ENCODE measurements at places on chromosomes 7 and 10. TPM values are rescaled to one million over a fixed set of nuclear protein-coding genes. Genes with fewer than 3 reads are reported as not detected.

GRCh38 chr10:101644002-101644401 is 51.0 kb downstream of the FBXW4 start:
- H3K4me1 ChIP-seq, result no peaks in the 10 kb centered on the region
- H3K4me3 ChIP-seq, result no peak overlapping the region
- no peak overlapping the region for H3K27ac ChIP-seq
- H3K36me3 ChIP-seq, result peaks cover 3% of the 10 kb centered on the region
- no peak for DNase-seq
- no peaks in the 10 kb centered on the region for H3K27me3 ChIP-seq

- DNase-seq, result no peak
- no peak overlapping the region for H3K4me3 ChIP-seq
- H3K4me1 ChIP-seq, result no peaks in the 10 kb centered on the region
- H3K36me3 ChIP-seq, result peaks cover 3% of the 10 kb centered on the region
Observed at GRCh38 chr7:2968176-2968575, 75.5 kb downstream of the CARD11 start.

DNA sequence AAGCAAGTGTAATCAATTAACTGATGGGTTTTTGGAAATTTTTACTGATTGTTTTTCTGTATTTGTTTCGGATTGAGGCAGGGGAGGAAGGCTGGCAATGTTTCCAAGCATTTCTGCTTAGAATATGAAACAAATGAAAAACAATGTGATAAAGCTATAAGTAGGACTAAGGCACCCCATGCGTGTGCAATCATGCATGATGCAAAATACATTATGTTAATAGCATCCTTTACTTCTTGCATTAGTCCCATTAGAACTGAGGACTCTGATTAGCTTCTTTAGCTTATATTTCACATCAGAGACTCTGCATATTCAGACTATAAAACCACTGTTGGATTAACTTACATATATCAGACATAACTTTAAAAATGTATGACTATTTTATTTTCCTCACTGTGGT is 48.7 kb upstream of the AGMO start:
- no peaks in the 10 kb centered on the region for H3K27me3 ChIP-seq
- DNase-seq, result no peak
- H3K27ac ChIP-seq, result no peak overlapping the region
- H3K4me3 ChIP-seq, result no peak overlapping the region

DNA sequence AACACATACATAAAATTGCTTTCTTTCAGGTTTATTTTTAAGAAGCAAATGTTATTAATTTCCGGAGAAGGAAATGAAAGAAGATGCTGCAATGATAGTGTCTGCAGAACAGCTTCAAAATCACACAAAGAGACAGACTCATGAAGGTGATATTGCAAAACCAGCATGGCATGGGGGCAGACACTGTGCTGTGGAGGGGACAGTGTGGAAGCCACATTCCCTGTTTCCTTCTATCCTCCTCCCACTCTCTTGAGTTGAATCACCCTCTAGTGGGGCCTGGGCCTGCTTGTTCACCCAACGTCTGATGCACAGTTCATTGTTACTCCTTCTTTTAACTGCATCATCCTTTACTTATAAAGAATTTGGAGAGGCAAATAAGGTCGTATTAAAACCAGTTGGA is 104.0 kb upstream of the INSIG1 start:
- H3K27ac ChIP-seq, result no peak overlapping the region
- peaks cover 4% of the 10 kb centered on the region for H3K36me3 ChIP-seq
- H3K27me3 ChIP-seq, result peaks cover 35% of the 10 kb centered on the region
- no peak overlapping the region for H3K4me3 ChIP-seq
- no peak for DNase-seq
- H3K4me1 ChIP-seq, result peaks cover 20% of the 10 kb centered on the region

GRCh38 chr7:106142136-106142535 is 30.0 kb upstream of the SYPL1 start:
- H3K4me1 ChIP-seq, result no peaks in the 10 kb centered on the region
- no peak overlapping the region for H3K27ac ChIP-seq
- no peak for DNase-seq
- peaks cover 6% of the 10 kb centered on the region for H3K27me3 ChIP-seq
- H3K36me3 ChIP-seq, result no peaks in the 10 kb centered on the region
- no peak overlapping the region for H3K4me3 ChIP-seq

- no peak overlapping the region for H3K27ac ChIP-seq
- H3K27me3 ChIP-seq, result no peaks in the 10 kb centered on the region
- H3K4me3 ChIP-seq, result no peak overlapping the region
Observed at GRCh38 chr7:136957391-136957790, 88.9 kb downstream of the CHRM2 start.

- H3K4me3 ChIP-seq, result no peak overlapping the region
- peaks cover 14% of the 10 kb centered on the region for H3K4me1 ChIP-seq
- no peaks in the 10 kb centered on the region for H3K36me3 ChIP-seq
- H3K27me3 ChIP-seq, result no peaks in the 10 kb centered on the region
Observed at GRCh38 chr7:129969881-129970446, 17.2 kb upstream of the UBE2H start.

GRCh38 chr7:142711746-142712616 is 37.3 kb upstream of the PRSS1 start:
- H3K36me3 ChIP-seq, result no peaks in the 10 kb centered on the region
- no peak for DNase-seq
- no peak overlapping the region for H3K27ac ChIP-seq
- H3K4me3 ChIP-seq, result no peak overlapping the region
- peaks cover 8% of the 10 kb centered on the region for H3K27me3 ChIP-seq
- H3K4me1 ChIP-seq, result no peaks in the 10 kb centered on the region

DNA sequence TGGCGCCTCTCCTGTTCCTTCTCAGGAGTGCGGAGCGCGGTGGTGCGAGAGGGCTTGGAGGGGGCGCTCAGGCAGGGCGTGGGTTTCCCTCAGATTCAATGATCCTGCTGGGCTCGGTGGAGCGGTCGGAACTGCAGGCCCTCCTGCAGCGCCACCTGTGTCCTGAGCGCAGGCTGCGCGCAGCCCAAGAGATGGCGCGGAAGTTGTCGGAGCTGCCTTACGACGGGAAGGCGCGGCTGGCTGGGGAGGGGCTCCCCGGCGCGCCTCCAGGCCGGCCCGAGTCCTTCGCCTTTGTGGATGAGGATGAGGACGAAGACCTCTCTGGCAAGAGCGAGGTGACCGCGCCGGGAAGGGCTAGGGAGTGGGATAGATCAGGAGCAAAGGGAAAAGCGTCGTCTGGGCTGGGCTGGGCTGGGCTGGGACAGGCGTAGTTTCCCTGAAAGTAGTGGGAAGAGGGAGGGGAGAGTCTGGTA is 17.0 kb downstream of the FAM131B start:
- peak overlapping the region; percentile 69 for H3K27ac ChIP-seq
- H3K4me3 ChIP-seq, result peak overlapping the region; percentile 53
- peaks cover 12% of the 10 kb centered on the region for H3K4me1 ChIP-seq
- peak; percentile 71 for DNase-seq
- H3K36me3 ChIP-seq, result no peaks in the 10 kb centered on the region

DNA sequence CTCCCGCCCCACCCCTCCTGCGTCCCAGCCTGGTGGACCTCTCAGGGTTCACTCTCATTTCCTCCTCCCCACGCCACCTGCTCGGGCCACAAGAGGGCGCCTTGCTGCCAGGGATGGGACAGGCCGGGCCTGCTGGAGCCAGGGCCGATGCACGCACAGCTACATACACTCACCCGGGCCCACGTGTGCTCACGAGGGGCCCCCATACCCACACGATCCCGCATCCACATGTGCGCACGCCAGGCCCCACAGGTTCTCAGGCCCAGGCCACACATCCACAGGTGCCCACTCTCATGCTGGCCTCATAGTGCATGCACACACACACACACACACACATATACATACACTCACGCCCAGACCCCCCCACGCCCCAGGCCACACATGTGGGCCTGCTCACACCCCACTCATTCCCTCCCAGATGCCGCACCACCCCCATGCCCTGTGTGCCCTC is 68.6 kb downstream of the LHPP start:
- H3K4me1 ChIP-seq, result no peaks in the 10 kb centered on the region
- peak overlapping the region; percentile 78 for H3K27ac ChIP-seq
- peaks cover 13% of the 10 kb centered on the region for H3K27me3 ChIP-seq
- H3K4me3 ChIP-seq, result no peak overlapping the region
- H3K36me3 ChIP-seq, result no peaks in the 10 kb centered on the region

DNA sequence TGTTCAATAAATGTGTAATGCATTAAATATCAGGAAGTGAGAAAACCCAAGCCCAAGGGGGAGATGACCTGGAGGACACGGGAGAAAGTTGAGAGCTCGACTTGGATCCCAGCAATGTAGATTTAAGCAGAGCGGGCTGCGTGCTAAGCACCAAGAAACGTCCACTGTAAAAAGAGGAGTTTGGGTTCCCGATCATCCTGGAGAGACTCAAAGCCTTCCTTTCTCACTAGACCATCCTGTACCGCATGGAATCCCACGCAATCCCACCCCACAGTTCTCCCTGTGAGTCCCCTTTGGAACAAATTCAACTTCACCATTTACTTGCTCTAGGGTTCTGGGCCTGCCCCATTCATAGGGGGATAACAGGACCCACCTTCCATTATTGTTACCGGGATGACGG is 2.4 kb downstream of the TRPV6 start:
- peaks cover 21% of the 10 kb centered on the region for H3K4me1 ChIP-seq
- DNase-seq, result no peak
- H3K4me3 ChIP-seq, result no peak overlapping the region
- no peaks in the 10 kb centered on the region for H3K36me3 ChIP-seq
- peaks cover 19% of the 10 kb centered on the region for H3K27me3 ChIP-seq
- H3K27ac ChIP-seq, result no peak overlapping the region

MACC1 gene
- total RNA-seq, result 16.1 TPM
